ENCODE measurements at places on chromosomes 6 and 20.
A peak's percentile ranks its signal among the peaks of the same experiment; 100 is the strongest.

DNA sequence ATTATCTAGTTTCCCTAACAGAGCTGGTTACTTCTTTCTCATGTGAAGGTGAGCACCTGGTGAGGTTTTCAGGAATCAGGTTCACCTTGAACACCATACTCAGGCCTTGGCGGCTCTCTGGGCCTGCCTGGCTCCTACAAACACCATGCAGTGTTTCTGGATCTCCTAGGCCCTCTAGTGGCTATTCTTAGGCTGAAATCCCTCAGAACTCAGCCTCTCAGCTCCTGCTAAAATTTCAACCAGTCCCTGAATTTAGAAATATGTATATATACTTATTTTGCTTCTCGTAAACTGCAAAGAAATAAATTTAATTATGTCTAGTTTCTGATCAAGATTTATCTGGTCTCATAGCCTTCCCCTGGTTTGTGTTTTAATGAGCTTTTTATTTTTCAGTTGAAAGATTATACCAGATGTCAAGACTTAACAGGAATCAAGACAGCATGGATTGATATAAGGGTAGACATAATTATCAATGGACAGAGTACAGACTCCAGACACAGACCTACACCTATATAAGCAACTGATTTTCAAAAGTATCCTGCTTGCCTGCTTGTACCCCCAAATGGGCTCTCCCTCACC lies 55.9 kb downstream of the ANKEF1 start:
- peak; percentile 67 for DNase-seq

DNA sequence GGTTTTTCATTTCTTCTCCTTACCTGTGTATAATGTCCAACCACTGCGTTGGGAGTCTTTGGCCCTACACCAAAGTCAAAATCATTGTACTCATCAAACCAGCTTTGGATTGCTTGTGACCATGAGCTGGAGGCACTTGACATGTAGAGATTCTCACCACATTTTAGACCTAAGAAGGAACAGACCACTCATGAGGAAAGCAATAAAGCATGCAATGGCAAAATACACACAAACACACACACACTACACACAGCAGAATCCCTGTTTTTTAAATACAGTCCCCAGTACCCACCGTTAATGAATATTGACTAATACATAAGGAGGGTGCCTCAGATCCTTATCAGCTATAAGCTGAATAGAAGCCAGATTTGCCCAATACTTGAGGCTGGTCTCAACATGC lies 10.5 kb downstream of the CRISP3 start:
- DNase-seq = no peak

GRCh38 chr20:37714978-37715672 lies 21.3 kb downstream of the CTNNBL1 start:
- DNase-seq = no peak

DNA sequence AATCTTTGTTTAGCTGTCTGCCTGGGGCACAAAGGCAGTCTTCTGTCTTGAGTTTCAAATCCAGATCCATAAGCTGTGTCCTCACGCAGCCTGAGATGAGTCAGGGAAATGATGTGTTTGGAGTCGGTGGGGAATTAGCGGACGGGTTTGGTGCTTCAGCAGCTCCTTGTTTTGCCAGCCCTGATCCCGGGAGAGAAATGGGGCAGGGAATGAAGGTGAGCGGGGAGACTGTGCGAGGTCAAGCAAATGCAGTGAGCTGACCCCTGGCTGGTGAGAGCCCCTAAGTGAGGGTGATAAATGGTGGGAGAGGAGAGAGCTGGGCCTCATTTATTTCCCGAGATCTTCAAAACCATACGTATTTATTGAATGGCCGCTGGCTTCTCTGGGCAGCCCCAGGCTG lies 21.6 kb downstream of the DUSP22 start:
- no peak for DNase-seq

DNA sequence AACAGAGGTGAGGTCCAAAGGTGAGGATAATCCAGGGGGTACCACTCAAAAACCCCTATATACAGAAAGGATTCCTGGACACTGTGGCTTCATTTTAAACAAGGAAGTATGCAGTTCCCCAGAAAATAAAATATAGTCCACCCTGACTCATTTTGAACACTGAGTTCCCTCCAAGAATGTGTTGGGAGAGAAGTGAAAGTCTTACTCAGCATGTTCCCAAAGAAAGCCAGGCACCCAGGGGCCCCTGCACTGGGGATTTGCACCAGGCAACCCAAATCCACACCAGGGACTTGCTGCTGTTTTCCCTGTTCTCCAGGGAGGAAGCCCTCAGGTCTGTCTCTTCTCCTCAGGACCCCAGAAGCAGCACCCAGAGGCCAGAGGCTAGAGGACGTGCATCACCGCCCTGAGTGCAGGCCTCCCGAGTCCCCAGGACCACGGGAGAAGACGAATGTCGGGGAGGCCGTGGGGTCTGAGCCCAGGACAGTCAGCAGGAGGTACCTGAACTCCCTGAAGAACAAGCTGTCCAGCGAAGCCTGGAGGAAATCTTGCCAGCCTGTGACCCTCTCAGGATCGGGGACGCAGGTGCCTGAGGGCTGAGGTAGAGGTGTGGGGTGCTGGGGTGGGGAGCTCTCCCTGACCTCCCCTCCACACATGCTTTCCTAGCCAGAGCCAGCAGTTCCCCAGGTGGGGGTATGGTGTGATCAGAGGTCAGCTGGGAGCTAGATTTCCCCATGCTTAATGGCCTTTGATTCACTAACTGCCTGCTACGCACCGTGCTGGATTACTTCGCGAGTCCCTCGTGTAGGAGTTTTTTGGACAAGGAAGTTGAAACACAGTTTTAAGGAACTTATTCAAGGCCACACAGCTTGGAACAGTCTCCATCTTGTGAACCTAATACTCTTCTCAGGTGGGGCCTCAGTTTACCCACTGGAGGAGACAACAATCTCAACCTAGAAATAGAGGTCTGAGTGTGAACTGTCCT lies 3.3 kb downstream of the FGD2 start:
- no peak for DNase-seq

GRCh38 chr6:108559884-108560462 lies 744 bp upstream of the FOXO3 start:
- peak; percentile 85 for DNase-seq

DNA sequence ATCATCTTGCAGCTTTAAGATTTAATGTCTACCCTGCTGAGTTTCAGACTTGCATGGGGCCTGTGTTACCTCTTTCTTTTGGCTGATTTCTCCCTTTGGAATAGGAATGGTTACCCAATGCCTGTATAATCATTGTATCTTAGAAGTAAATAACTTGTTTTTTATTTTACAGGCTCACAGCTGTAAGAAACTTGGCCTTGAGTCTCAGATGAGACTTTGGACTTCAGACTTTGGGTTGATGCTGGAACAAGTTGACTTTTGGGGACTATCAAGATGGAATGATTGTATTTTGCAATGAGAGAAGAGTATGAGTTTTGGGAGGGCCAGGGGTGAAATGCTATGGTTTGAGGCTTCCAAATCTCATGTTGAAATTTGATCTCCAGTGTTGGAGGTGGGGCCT lies 34.9 kb upstream of the CAP2 start:
- no peak for DNase-seq

GRCh38 chr6:133245422-133245903 lies 4.3 kb downstream of the EYA4 start:
- no peak for DNase-seq
